Psoas muscle (tissue), 8 donors: ENCODE measurements at places on chromosomes 7 and 10. TPM values are rescaled to one million over a fixed set of nuclear protein-coding genes. Genes with fewer than 3 reads are reported as not detected.

DNA sequence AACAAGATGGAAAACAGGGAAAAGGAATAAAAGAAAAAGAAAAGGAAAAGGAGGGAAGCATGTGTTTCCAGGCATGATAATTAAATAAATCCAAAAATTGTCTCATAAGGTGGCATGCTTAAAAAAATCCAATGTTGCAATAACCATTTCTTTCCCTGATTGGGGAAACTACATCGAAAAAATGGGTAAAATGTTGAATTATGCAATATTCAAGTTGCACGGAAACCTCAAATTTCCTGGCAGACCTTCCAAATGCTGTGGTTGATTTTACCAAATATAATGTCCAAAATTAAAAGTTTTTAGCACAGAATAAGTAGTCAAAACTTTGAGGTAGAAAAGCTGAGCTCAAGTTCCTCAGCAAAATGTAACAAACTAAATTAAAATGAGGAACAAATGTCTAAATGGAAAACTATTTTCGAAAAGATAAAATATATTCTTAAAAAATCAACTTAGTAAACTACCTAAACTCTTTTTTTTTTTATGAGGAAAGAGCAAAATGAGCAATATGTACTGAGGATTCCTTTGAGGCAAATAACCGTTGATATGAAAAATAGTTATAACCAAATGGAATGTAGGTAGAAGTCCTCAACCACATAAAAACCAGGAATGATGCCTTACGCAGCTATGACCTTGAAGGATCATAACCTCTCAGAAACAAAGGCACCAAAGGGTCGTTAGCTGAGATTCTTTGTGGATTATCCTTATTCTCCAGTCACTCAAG lies 52.6 kb downstream of the MACC1 start:
- no peak overlapping the region for H3K27ac ChIP-seq
- DNase-seq = no peak
- no peaks in the 10 kb centered on the region for H3K4me1 ChIP-seq
- no peak overlapping the region for H3K4me3 ChIP-seq
- no peaks in the 10 kb centered on the region for H3K36me3 ChIP-seq
- no peaks in the 10 kb centered on the region for H3K27me3 ChIP-seq

GRCh38 chr10:124694481-124695220 lies 49.5 kb downstream of the FAM53B start:
- H3K4me3 ChIP-seq = no peak overlapping the region
- no peak for DNase-seq
- peaks cover 58% of the 10 kb centered on the region for H3K4me1 ChIP-seq
- H3K36me3 ChIP-seq = peaks cover 17% of the 10 kb centered on the region

DNA sequence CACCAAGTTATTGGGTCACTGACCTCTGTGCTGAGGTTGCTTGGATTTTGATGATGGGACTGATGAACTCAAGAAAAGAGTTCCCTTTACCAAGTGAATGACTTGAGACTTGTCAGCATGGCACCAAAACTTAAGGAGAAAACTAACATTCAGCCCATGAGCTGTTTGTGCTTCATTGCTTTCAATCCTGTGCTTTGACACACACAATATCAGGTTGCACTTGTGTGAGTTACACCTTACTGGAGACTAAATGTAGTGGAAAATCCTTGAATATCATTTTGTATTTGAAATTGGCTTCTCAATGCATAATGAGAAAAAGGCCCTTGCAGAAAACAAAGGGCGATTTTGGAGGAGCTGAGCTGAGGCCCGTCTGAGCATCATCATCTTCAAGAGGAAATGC lies 2.7 kb downstream of the BAG3 start:
- peak overlapping the region; percentile 86 for H3K4me3 ChIP-seq
- H3K4me1 ChIP-seq = peaks cover 38% of the 10 kb centered on the region
- DNase-seq = no peak
- H3K36me3 ChIP-seq = no peaks in the 10 kb centered on the region
- H3K27ac ChIP-seq = peak overlapping the region; percentile 99

DNA sequence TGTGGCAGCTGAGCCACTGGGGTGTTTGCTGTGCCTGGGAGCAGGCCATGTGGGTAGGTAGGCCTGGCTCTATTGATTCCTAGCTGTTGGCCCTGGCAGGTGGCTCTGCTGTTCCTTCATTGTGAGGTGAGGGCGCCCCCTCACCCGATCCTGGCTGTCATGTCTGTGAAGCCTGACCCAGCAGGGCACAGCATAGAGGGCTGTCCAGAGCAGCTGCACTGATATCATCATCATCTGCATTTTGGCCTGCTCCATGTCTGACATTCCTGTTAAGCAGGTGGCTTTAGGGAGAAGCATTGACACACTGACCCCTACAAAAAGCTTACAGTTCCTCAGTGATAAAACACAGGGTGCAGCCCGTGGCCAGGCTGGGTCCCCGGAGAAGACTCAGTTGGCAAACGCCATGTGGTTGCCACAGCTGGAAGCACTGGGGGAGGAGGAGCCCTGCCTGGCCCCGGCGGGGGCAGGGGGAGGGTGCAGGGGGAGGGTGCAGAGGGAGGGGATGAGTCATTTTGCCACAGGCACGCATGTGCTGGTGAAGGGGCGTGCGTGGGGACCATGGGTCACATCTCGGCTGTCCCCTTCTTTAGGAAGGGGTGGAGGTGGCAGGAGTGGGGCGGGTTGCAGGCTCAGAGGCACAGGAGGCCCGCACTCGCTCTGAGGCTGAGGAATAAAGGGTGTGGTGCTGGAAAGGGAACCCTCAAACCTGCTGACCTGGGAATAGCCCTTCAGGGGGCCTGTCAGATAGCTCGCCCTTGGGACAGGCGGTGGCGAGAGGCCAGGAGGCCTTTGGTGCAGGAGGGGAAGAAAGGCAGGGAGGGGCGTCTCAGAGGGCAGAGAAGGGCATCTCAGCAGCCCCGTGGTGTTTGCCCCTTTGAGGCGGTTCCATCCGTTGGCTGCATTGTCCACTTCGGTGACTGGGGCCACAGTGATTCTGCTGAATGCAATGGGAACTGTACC lies 31.6 kb downstream of the IKZF1 start:
- H3K27ac ChIP-seq = no peak overlapping the region
- peak; percentile 56 for DNase-seq
- H3K4me1 ChIP-seq = no peaks in the 10 kb centered on the region
- no peaks in the 10 kb centered on the region for H3K36me3 ChIP-seq
- H3K27me3 ChIP-seq = peaks cover 9% of the 10 kb centered on the region

- H3K4me3 ChIP-seq = no peak overlapping the region
- DNase-seq = no peak
- no peaks in the 10 kb centered on the region for H3K4me1 ChIP-seq
These were observed 39.0 kb downstream of the AGAP6 start for GRCh38 chr10:50027195-50027594.

The ACADSB gene
- 37.4 TPM for total RNA-seq

DNA sequence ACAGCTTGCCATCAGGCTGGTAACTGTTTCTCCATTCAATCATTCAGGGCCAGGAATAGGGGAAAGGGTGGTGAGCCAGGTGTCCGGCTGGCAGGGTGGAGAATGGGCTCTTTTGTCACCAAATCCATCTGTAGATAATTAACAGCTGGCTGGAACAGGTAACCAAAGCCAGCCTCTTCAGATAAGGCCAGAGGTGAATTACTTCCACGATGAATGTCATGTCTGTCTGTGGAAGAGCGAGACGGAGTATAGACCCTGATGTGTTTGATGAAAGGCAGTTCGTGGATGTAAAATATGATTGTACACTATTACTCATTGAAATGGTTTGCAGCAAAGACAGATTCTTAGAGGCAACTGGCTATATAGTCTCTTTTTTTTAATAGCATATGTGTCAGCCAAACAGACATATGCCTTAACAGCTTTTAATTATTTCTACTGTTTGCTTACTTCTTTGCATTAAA lies 149.8 kb downstream of the KLF6 start:
- H3K27me3 ChIP-seq = no peaks in the 10 kb centered on the region
- H3K36me3 ChIP-seq = no peaks in the 10 kb centered on the region
- DNase-seq = no peak
- H3K4me1 ChIP-seq = no peaks in the 10 kb centered on the region
- no peak overlapping the region for H3K27ac ChIP-seq

DNA sequence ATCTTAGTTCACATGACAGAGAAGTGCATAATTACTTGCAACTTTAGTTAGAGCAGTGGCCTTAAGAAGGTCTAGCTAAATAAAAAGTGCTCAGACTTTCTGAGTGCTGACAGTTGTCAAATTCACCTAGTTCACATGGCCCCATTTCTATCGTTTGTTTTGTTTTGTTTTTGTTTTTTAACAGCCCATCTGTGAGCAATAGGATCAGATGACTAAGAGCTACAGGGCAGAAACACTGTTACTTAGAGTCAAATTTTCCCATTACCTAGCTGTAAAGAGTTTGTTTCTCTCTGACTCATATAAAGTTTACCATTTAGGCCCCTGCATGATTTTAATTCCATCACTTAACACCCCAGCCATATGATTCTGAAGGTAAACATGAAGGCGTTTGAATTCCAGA lies 18.8 kb downstream of the CAV1 start:
- DNase-seq = no peak
- H3K27me3 ChIP-seq = no peaks in the 10 kb centered on the region
- no peak overlapping the region for H3K4me3 ChIP-seq

- no peak overlapping the region for H3K4me3 ChIP-seq
- DNase-seq = no peak
These were observed 27.7 kb downstream of the WNT8B start for GRCh38 chr10:100490531-100490930.

DNA sequence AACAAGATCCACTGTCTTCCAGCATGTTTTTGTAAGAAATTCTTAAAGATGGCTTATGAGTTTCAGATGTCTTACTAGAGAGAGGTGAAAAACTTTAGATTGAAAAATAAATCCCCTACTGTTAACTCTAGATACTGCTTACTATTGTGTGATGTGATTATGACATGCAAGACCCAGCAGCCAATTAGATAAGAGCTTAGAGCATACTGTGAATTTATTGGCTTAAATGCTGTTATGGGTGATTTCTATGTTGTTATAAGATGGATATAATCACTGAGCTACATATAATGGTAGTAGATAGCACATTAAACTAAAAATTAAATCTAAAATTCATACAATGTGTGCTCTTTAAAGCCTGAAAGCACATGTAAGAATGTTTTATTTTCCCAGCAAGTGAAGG lies at the start of gene RNF133:
RNF133 (minus strand) TSS at position 101 of the 400 bp plus-strand sequence. CDS start 199 bp downstream, outside the sequence.
- no peaks in the 10 kb centered on the region for H3K4me1 ChIP-seq
- no peaks in the 10 kb centered on the region for H3K27me3 ChIP-seq
- no peaks in the 10 kb centered on the region for H3K36me3 ChIP-seq
- no peak for DNase-seq
- no peak within 1 kb of the TSS for H3K27ac ChIP-seq

GRCh38 chr10:51109801-51110533 lies 35.7 kb downstream of the PRKG1 start:
- H3K4me1 ChIP-seq = no peaks in the 10 kb centered on the region
- no peaks in the 10 kb centered on the region for H3K27me3 ChIP-seq
- DNase-seq = no peak
- no peak overlapping the region for H3K27ac ChIP-seq

GRCh38 chr7:26365901-26366275 lies 74.2 kb downstream of the SNX10 start:
- no peak for DNase-seq
- H3K4me3 ChIP-seq = no peak overlapping the region
- peaks cover 11% of the 10 kb centered on the region for H3K27me3 ChIP-seq
- no peaks in the 10 kb centered on the region for H3K36me3 ChIP-seq
- no peak overlapping the region for H3K27ac ChIP-seq

DNA sequence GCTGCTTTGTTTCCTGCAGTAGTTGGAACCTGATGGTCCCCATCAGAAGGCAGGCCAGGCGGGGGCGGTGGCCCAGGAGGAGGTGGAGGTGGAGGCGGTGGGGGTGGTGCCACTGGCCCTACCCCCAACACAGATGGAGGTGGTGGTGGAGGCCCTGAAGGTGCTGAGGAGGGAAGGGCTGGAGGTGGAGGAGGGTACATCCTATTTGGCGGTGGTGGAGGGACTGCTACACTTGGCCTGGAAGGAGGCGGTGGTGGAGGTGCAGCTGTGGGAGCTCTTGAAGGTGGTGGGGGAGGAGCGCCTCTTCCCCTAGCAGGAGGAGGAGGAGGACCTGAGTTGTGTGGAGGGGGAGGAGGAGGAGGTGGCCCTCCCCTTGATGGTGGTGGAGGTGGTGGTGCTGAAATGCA lies 36.8 kb downstream of the LMOD2 start:
- no peak overlapping the region for H3K27ac ChIP-seq
- H3K4me1 ChIP-seq = no peaks in the 10 kb centered on the region
- DNase-seq = no peak
- H3K27me3 ChIP-seq = no peaks in the 10 kb centered on the region
- no peak overlapping the region for H3K4me3 ChIP-seq
- no peaks in the 10 kb centered on the region for H3K36me3 ChIP-seq

GRCh38 chr10:101217450-101218281 lies 11.6 kb downstream of the LBX1 start:
- peaks cover 6% of the 10 kb centered on the region for H3K27me3 ChIP-seq
- H3K4me1 ChIP-seq = peaks cover 6% of the 10 kb centered on the region
- H3K27ac ChIP-seq = no peak overlapping the region
- H3K36me3 ChIP-seq = no peaks in the 10 kb centered on the region

DNA sequence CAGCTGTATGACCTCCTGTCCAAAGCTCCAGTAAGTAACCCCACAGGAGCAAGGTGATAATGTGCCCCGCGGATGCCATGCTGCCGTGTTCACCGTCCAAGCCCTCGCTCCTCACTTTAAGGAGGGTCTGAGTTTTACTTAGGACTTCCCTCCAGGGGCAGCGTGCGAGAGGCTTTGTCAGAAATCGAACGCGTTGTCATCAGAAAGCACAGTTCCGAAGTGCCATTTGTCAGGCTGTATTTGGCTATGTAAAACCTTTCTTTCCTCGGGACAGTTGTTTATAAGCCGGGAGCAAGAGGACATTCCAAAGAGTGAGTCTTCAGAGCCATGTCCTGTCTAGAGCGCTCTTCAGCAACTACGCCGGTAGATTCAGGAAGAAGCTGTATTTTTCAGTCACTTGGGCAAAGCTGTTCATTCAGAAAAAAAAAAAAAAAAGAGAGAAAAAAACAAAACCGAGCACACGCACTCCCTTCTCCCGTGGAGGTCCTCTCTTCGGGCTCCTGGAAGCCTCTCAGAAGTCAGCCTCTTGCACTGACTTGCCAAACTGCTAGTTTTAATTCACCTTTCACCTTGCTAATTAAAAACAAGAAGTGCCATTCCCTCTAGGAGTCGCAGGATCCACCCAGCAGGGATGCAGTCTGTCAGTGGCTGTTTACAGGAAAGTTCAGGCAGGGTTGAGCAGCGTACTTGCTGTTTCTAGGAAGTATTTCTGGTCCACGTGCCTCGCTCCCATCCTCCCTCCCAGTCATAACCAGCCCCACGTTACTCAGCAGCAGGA lies at the start of gene SEMA3E:
SEMA3E (minus strand) TSS at position 676 of the 778 bp plus-strand sequence.
- H3K4me3 ChIP-seq = peak within 1 kb of the TSS; percentile 45
- no peaks in the 10 kb centered on the region for H3K36me3 ChIP-seq
- no peaks in the 10 kb centered on the region for H3K4me1 ChIP-seq
- no peak for DNase-seq

GRCh38 chr7:41890631-41891274 lies 187.9 kb upstream of the INHBA start:
- no peaks in the 10 kb centered on the region for H3K27me3 ChIP-seq
- H3K4me1 ChIP-seq = no peaks in the 10 kb centered on the region
